Stimulated activated CD8-positive, alpha-beta memory T cell treated with anti-CD3 and anti-CD28 coated beads, Interleukin-7, amount 100 ng/mL, for 48 hours (primary cell): ENCODE measurements at places on chromosomes 2 and 18.

- no peak for DNase-seq
Measured at GRCh38 chr2:60844105-60844504, 37.3 kb upstream of the REL start.

DNA sequence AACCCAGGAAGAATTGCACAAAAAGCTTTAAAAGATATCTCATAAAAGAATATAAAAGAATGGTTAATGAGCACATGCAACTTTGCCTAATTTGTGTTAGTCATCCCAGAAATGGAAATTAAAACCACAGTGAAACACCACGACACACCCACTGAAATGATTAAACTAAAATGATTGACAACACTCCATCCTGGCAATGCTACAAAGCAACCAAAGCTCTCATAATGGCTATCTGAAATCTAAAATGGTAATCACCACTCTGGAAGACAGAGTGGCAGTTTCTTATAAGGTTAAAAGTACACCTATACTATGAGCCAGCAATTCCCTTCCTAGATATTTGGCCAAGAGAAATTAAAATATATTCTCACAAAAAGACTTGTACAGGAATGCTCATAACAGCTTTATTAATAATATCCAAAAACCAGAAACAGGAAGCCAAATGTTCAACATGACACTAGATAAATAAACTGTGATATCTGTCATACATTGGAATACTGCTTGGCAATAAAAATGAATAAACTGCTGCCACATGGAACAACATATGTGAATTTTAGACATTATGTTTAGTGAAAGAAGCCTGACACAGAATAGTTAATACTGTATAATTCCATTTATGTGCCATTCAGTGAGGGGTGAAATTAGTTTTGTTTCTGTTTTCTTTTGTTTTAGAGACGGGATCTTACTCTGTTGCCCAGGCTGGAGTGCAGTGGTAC, 105.3 kb upstream of the BCL2L11 start:
- no peak for DNase-seq

DNA sequence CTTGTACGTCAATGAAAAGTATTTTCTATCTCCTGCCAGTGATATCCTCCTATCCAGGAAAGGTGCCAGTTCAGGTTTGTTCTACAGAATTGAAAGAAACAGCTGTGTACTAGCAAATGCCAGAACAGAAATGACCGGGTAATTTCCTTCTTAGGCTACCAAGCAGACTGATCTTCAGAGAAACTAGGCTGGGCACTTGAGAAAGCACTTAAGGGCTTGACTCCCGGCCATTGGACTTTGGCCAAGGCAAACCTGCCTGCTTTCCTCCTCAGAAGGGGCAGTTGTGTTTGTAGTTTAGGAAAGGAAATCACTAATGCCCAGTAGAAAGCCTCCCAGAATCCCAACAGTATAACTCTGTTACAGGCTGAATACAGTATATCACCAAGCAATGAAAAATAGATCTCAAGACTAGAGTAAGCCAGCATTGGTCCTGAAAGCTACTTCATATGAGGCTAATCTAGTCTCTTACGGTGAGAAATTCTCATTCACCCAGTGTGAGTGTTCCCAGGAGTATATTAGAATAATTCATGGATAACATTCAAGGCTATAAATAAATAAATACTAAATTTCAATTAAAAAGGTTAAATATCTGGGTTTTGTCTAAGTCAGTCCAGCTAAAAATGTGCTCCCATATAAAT, 43.0 kb upstream of the COL5A2 start:
- no peak for DNase-seq

GRCh38 chr2:95348609-95349567, 51.7 kb downstream of the KCNIP3 start:
- DNase-seq = no peak

DNA sequence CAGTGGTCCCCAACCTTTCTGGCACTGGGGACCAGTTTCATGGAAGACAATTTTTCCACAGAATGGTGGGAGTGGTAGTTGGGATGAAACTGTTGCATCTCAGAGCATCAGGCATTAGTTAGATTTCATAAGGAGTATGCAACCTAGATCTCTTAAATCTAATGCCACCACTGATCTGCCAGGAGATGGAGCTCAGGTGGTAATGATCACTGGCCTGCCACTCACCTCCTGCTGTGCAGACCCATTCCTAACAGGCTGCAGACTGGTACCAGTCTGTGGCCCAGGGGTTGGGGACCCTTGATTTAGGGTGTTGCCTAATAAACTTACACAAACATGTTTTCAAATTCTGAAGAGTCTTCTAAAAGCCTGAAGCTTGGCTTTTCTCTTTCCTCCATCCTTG, 261.3 kb downstream of the CDH19 start:
- DNase-seq = no peak

DNA sequence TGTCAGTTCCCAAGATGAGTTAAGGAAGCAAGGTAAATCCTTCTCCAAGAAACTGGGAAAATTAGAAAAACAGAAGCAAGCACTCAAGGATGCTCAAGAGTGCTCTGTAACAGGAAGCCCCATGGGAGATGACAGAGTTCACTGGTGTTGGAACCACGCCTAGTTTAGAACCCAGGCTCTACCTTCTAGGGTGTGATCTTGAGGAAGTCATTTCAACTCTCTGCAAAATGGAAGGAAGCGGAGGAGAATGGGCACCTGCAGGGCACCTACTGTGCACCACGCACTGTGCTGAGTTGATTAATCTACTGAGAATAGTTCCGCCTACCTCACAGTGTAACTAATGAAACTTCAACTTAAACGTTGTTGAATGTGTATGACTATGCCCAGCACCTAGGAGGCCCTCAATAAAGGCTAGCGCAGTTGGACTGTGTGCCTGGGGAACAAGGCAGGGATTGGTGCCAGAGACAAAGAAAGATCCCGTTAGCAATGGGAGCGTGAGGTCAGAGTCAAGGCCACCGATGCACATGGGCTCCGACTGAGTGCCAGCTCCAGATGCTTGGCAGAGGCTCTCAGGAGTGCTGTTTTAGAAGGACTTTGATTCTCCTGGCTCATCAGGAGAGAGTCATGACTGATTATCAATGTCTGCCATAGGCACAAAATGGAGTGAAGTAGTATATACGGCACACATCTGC, 93.7 kb downstream of the MAPK4 start:
- DNase-seq = no peak

DNA sequence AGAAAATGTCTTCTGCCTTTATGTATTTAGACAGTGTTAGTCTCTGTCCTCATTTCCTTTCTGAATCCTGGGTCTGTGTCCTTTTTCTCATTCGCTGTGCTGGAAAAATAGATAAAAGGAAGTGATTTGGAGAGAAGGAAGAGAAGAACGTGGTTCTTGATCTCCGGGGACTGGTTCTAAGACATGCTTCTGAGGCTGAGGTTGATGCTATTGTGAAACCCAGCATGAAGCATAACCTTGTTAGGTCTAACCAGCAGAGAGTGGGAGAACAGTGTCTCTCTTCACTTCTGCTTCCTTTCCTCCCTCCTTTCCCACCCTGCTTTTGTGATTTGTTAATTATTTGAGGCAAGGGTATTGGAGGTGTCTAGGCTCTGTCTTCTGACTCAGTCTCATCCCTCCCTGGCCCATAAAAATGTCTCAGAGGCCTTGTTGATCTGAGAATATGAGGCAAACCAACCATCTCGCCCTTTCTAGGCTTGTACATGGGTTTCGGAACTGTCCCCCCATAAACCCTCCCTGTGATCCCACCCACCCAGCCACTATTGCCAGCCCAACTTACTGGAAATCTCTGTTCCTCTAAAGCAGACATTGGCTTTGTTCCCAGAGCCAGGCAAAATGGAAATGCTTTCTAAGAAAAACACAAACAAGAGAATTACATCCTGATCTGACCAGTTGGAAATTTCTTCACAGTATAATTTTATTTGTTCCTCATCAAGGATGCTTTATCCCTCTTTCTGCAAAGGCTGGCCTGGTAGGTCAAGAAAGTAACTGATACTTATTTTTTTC, 360.6 kb upstream of the TNP1 start:
- DNase-seq = no peak

DNA sequence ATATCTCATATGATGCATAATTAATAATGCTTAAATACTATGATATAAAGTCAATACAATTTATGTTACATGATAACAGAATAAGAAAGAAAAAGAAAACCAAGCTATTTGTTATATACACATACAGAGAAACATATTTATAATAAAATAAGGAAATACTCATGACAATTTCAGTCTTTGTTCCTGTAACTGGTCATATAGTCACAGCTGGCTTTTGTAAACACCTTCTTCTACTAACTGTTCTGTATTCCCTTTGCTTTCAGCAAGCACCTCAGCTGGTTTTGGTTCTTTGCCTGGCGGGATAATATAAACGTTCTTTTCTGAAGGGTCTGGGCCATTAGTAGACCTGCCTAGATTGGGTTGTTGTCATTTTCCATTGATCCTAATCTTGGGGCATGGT, 158.5 kb downstream of the COPS8 start:
- DNase-seq = no peak

DNA sequence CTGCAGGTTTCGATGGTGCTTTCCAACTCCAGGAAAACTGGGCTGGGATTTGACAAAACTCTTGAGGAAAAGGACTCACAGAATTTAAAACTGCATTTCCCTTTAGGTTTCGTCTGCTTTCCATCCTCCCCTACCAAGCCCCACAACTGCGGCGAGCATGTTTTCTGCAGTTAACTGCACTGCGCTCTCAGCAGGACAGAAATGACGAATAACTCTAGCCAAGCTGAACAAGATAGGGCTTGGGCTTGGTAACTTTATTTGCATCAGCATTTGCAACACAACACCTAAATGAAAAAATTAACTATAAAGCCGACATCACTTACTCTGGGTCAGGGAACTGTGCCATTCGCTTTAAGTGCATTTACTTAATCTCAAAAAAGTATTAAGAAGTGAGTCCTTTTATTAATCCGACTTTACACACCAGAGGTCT, 669 bp upstream of the PIKFYVE start:
- no peak for DNase-seq

- no peak for DNase-seq
Measured at GRCh38 chr2:100674666-100675065, 111.9 kb downstream of the PDCL3 start.

- DNase-seq = no peak
Measured at GRCh38 chr18:22060361-22060760, 109.0 kb upstream of the GATA6 start.

GRCh38 chr2:100178085-100178788, 35.8 kb upstream of the AFF3 start:
- DNase-seq = peak; percentile 11

GRCh38 chr2:106065268-106065982, 128.7 kb downstream of the UXS1 start:
- no peak for DNase-seq

DNA sequence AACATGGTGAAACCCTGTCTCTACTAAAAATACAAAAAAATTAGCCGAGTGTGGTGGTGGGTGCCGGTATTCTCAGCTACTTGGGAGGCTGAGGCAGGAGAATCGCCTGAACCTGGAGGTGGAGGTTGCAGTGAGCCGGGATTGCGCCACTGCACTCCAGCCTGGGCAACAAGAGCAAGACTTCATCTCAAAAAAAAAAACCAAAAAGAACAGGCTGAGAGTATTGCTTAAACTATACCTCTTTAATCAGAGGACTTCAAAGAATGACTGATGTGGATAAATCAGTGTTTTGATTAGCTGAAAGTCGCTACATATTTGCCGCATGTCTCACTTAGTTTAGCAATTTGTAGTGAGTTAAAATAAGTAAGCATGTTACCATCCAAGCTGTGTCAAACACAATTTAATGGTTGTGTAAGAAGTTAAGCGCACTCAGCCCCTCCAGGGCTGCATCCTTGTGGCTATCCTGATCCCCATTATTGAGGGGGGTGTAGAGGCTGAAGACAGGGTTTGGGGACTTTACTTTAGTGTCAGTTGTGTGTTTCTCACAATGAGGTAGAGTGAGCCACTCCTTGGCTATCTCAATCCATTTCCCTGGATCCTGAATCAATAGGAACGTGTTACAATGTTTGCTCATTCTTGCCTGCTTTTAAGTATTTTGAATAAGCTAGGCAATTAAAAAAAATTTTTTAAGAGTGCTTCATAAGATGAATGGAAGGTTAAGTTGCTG, 11.0 kb upstream of the FARP2 start:
- DNase-seq = no peak

- DNase-seq = no peak
Measured at GRCh38 chr2:95166065-95166763, 605 bp downstream of the ZNF2 start.

DNA sequence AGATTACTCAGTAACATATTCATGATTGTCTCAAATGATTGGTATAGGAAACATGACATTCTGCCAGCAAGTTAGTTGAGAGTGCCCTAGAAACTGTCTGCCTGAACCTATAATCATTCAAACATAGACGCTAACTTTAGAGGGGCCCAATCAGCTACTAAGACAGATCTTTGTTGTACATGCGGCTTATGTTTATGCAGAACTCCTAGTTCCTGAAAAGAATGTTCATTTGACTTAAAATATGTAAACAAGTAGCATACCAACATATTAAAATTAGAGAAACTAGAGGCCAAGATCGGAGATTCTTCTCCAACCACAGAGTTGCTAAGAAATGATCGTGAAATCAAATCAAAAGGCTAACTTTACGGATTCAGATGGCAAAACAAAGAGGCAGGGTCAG, 4.2 kb upstream of the METAP1D start:
- DNase-seq = no peak

- DNase-seq = no peak
Measured at GRCh38 chr2:15912203-15912602, 28.1 kb upstream of the MYCN start.

DNA sequence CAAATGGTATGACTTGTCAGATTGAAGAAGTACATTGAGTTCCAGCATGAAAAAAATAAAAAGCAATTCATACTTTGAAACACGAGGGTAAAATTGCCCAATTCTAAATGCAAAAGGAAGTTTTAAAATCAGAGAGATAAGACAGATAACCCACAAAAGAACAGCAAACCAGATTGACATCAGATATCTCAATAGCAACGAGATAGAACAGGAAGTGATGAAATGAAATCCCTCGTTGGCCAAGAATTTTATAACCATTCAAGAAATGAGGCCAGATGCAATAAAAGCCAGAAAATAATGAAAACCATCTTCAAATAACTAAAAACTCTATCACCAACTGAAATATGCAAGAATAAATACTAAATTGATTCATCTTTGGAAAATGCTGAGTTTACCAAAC, 172.8 kb downstream of the CD226 start:
- DNase-seq = no peak

DNA sequence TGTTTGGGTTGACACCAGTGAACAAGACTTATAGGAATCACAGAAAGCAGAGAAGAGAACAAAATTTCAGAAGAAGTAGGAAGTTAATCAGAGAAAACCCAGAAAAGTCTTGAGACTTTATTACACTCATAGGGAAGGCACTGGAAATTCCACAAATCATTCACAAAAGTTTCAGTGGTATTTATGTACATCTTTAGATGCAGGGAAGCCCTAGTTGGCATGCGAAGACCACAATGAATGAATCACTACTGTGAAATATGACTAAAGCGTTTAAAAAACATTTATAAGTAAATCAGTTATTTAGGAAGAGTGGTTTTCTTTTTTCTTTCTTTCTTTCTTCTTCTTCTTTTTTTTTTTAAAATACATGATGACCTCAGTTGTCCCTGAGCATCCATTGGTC, 105.1 kb downstream of the NUP35 start:
- no peak for DNase-seq
